HT-29 (cell line): ENCODE measurements at places on chromosomes 3 and 15.

- peak; percentile 80 for DNase-seq
Observed at GRCh38 chr3:124812291-124813265, 74.6 kb downstream of the ITGB5 start.

DNA sequence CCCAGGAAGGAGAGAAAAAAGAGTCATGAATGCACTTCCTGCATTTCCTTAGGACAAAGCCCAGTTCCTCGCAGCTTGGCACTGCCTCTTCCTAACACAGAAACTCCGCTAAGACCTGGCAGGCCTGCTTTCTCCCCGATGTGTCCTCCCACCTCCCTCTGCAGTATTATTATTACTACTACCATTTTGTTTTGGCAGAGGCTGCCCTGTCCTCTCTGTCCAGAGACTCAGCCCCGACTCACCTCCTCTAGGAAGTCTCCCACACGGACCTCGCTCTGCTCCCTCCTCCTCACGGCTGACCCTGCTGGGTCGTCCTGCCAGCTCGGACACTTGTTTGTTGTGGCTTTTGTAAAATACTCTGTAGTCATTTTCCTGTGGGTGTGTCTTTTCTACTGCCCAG, 107.2 kb upstream of the HACD2 start:
- no peak for DNase-seq

GRCh38 chr15:63986185-63986680, 60.1 kb downstream of the DAPK2 start:
- DNase-seq, result no peak

DNA sequence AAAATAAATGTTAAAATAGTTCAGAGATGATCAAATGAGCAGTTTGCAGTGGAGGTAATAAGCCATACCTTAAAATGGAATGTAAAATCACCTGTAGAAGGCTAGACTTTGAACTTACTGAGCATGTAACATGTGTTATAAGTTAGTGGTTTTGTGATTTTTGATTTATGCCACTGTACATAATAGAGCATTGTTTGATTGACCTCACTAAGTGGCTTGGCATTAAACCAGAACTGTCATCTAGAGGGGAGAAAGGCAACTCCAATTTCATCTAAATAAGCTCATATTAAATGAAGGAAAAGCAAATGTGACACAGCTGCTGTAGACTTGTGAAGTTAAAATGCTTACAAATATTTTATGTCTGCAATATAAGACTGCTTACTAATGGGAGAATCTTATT, 387.9 kb downstream of the ZIC1 start:
- DNase-seq, result peak; percentile 26

GRCh38 chr3:160372780-160373179, 26.2 kb downstream of the IFT80 start:
- no peak for DNase-seq

DNA sequence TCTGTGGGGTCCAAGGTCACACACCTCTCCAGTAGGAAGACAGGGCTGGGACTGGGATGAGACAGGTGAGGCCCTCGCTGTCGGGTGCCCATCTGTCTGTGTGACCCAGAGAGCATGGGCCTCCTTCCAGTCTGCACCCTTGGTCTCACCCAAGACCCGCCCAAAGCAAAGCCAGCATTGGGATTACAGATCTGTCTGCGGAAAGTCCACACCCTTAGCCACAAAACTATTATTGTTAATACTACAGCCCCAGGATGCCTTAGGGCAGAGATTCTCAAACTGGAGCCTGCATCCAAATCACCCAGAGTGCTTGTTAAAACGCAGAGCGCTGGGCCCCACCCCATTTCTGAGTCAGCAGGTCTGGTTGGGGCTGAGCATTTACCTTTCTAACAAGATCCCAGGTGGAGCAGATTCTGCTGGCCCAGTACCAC, 58.5 kb upstream of the ZNF148 start:
- no peak for DNase-seq

DNA sequence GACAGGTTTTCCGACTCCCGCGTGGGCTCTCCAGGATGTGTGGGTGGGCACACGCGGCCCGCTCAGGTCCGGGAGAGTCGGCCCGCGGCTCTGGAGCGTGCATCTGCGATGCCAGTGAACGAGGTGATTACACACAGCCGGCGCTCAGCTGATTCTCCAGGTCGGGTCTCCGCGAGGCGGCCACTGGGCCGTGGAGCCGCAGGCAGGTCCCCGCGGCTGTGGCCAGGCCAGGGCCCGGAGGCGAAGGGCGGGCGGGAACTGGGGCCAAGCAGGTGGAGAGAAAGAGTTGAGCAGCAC, 13.2 kb downstream of the PAK6 start:
- no peak for DNase-seq

DNA sequence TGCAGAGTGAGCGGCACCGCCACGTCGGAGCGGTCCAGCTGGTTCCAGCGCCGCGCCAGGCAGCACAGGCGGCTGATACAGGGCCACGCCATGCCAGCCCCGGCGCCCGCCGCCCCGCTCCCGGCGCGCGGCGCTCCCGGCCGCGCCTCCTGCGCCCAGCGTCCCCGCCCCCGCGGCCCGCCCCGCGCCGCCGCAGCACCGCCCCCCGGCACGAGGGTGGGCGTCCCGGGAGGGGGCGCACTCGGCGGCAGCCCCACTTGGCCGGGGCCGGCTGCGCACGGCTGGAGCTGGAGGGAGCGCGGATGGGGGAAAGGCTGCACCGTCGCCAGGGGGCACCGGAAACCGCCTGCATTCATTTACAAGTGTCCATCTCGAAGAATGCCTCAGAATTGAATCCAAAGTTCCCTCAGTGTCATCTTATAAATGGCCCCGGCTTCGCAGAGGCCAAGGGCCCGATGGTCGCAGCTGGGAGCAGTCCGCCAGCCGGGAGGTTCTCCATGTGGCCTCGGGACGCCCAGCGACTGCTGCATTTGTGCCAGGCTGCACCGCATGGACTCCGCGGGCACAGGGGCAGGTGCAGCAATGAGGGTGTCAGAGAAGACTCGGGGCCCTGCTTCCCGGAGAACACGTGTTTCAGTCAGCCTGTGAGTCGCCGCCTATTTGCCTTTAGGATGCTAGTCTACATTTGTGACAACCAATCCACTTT, at the start of gene MAP6D1:
Gene MAP6D1 (minus strand): TSS at position 122 of the 706 bp plus-strand sequence. CDS start 30 bp downstream, at position 92.
- DNase-seq, result peak; percentile 67

DNA sequence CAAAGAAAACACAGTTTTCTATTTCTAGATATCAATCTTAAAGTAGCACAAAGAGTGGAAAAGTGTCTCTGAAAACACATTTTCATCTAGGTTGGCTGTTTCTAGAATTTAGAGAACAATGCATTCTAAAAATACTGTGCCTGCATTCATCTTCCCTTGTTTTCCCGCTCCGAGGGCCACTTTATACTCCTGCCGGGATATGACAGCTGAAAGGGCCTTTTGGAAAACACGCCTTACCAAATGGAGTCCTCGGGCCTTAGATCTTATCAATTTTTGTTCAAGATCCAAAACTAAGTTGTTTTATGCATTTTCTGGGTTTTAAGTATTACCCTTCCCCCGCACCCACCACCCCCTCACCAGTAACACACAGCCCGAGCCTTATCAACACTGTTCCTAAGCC, 47.9 kb upstream of the ARHGEF3 start:
- no peak for DNase-seq

DNA sequence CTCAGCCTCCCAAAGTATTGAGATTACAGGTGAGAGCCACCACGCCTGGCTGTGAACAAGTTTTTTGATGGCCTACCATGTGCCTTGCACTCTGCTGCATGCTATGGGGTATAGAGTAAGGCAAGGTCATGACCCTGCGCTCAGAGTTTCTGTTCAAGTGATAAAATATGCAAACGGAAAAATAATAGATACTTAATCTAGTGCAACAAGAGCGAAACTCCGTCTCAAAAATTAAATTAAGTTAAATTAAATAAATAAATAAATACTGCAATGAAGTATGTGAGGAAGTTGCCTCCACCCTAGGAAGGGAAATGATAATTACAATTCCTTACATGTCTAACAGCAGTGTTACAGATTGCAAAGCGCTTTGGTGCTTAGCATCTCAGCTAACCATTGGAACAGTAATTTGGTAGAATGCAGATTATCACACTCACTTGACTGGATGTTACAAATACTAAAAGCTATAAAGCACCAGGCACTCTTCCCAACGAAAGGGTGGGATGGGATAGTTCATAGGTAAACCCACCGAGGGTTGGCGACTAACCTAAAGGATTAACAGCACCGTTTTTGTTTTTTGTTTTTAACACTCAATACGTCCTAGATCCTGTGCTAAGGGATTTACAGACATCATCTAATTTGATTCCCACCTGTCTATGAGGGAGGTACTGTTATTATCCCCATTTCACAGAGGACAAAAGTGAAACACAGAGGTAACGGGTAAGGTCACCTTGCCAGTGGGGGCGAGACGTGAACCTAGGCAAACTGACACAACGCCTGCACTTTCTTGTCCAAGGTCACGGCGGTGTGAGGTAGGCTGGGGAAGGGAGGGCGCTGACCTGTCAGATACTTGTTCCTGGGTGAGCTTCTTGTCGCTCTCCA, 793 bp upstream of the FANCD2 start:
- no peak for DNase-seq

DNA sequence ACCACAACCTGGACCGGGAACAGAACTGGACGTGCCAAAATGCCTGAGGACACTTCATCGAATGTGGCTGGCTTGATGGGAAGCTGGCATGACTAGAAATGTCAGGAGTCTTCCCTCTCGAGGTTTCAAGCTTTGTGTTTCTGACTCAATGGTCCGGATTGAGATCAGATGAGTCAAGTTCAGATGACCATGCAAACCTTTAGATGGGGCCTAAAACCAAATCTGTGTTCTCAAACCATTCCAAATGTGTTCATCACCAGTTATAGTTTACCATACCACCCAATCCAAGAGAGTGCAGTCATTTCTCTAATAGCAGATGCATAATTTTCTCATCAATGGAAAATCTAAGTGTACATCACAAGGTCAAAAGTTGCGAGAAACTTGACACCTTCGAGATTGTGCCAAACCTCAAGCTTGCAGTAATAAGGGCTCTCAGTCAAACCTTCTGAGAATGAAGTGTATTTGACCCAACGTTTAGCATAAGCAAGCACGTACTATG, 369.1 kb downstream of the RORA start:
- DNase-seq, result no peak

DNA sequence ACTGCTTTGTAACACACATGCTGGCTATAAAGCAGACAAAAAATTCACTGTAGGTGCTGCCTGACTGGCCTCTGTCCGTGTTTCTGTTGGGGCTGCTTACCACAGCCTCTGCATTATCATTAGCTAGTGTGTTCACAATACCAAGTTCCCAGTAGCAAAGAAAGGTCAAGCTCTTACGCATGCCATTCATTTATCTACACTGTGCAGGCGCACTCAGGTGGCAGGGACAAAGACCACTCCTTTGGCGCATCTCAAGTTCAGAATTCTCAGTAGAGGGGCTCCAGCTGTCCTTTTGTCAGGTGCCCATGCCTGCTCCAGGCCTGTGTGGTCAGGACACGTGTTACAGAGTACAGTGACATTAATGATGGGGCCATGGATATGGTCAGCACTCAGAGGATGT, 22.3 kb downstream of the MLH1 start:
- no peak for DNase-seq

DNA sequence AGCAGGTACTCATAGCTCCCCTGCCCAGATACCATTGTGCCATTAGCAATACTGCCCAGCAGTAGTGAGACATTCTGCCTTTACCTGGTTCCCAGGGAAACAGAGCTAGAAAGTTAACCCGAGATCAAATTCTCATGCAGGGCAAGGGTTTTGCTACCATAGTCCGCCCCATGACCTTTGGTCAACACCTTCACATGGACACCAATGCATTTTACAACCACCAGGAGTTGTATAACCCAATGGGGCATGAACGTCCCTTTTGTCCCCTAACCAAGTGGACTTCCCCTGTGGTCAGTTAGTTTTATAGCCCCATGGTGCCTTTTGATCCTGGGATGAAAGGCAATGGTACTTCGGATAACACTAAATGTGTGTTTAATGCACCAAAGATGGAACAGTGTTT, 151.7 kb upstream of the IQSEC1 start:
- no peak for DNase-seq

DNA sequence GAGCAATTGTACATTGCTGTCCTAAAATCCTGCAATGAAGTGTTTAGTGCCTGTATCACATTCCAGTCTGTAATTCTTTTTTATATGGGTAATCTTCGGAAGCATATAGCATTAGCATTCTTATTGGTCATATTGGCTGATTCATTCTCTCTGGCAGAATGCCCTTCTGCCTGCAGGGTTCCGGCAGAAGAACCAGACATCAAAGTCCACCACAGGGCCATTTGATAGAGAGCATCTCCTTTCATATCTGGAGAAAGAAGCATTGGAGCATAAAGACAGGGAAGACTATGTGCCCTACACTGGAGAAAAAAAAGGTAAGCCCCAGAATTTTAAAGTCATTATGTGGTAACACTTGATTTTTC, 39.6 kb downstream of the TMOD3 start:
- DNase-seq, result peak; percentile 72

GRCh38 chr15:100108346-100108745, 233.4 kb downstream of the ADAMTS17 start:
- no peak for DNase-seq

DNA sequence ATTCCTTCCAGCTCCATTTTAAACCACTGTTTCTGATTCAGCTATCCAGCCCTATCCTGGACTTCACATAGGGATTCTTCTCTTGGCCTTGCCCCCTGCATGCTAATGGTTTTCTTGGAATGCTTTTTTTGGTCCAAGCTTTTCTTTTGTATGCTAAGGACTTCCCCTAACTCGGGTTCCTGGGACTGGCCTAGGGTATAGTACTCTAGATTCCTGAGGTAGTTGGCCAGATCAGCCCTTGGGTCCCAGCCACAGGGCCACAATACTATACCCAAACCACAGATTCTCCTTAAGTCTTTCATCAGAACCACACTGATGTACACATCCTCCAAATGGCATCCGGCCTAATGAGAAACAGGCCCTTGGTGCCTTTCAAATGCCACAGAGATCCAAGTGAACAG, 2.8 kb downstream of the FYCO1 start:
- DNase-seq, result no peak

DNA sequence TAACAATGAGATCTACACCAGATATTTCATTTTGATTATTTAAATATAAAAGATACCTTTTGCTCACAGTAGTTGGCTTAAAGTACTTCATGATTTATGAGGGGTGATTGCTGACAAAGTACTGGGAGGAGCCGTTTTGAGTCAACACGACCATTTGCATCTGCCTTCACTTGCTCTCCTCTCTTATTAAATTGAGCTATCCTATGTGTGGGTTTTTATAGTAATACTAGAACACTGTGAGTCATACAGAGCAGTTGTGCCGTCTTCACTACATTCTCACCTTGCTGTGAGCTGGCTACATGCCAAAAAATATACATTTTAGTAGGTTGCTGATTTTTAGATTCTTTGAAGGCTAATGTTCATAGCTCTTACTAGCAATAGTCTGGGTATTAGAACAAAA, 161.2 kb downstream of the ALCAM start:
- peak; percentile 71 for DNase-seq

GRCh38 chr3:133910422-133910821, 14.7 kb upstream of the RAB6B start:
- DNase-seq, result peak; percentile 11

DNA sequence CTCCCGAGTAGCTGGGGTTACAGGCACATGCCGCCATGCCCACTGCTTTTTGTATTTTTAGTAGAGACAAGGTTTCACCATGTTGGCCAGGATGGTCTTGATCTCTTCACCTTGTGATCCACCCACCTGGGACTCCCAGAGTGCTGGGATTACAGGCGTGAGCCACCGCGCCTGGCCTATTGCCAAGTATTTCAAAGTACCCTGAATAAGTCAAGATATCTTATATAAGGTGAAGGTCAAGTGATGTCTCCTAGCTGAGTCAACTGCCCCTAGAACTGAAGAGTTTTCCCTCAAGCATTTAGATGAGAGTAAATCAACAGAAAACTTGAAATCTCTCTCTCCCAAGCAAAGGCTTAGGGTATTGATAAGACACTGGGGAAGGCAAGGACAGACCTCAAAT, 63.9 kb downstream of the RPL22L1 start:
- no peak for DNase-seq

- DNase-seq, result no peak
Observed at GRCh38 chr3:156611870-156612494, 57.1 kb upstream of the SSR3 start.
